ENCODE measurements at places on chromosomes 4 and X. TPM values are rescaled to one million over a fixed set of nuclear protein-coding genes. Genes with fewer than 3 reads are reported as not detected.
A peak's percentile ranks its signal among the peaks of the same experiment; 100 is the strongest.

DNA sequence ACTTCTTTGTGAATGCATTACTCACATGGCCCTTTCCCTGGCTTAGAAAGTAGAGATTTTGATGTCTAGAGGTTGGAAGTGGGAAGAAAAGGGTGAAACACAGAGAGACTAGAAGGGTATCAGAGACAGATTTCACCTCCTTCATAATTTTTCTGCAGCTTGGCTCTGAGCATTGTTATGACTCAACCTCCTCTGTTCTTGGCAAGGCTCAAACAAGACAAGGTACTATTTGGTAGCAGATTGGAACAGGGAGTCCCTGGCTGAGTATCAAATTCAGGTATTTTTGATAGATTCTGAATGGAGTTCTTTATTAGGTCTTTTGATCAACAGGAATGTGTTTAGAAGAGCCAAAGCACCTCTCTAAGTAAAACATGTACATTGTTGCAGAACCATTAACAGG is 146.3 kb upstream of the CHRDL1 start:
- DNase-seq = no peak

DNA sequence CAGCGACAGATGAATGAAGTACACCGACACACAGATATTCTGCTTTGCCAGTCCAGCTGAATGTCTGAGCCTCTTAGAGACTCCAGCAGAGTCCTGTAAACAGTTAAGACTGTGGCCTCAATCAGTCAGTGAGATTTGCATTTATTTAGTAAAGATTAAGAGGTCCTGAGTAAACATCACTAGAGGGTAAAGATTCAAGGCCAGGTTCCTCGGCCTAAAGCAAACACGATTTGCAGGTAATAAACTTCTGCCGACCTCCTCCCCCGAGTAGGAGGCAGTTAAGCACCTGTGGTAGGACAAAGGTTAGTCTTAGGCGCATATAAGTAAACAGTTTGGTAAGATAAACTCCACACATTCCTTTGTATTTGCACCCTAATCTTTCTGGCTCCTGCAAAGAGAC is 99.6 kb downstream of the CFAP47 start:
- no peak for DNase-seq

GRCh38 chr4:109921384-109921808 is 8.7 kb downstream of the EGF start:
- DNase-seq = peak; percentile 56

DNA sequence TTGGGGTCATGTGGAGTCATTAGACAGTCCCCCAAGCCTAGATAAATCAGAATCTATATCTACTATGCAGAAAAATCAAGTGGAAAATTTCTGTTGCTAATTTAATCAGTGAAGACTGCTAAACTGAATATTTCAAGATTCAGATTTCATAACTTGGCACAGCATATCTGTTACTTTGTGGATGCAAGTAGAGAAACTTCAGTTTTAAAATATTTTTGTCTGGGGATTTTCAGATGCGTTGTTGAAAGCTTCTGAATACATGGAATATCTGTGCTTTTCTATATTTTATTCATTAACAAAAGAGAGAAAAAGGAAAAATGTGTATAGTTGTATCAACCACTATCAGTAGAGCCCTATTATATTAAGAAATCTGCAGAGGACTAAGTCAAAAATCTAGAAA is 4.4 kb downstream of the FGF5 start:
- no peak for DNase-seq

DNA sequence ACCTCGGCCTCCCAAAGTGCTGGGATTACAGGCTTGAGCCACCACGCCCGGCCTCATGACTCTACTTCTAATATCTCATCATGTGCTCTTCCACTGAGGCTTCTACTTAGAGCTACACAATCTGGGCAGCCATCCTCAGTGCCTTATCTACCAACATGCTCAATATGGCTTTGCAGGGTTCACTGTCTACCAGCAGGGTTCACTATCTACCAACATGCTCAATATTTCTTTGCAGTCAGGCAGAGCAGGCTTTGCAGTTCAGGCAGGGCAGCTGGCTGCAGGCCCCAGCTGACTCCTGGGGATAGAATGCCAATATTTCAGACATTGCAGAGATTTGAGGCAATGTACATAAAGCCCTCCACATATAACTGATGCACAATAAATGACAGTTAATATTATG is 47.5 kb downstream of the PKD2 start:
- peak; percentile 52 for DNase-seq

COX7B2 gene
- not detected for total RNA-seq

SYP gene
- total RNA-seq = 0.92 TPM

RAB28 gene
- total RNA-seq = 10.8 TPM

Data from NCI-H460 (cell line).